ENCODE measurements at places on chromosomes 12 and 14.

DNA sequence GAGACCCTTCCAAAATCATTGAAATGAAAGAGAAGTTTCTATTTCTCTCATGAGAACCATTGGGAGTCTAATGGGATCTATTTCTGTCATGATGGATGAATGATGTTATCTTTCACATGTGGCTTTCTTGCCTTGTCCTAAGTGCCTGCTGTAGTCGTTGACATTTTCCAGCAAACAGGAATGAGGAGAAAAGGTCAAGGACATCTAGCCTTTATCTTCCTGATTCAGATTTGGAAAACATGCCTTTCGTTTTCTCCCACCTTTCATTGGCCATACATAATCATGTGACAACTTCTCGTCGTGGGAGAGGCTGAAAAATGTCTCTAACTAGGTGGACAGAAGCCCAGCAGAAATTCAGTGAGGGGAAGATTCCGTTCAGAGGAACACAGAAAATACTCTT, 94.5 kb downstream of the PCNX1 start:
- no peak for DNase-seq

DNA sequence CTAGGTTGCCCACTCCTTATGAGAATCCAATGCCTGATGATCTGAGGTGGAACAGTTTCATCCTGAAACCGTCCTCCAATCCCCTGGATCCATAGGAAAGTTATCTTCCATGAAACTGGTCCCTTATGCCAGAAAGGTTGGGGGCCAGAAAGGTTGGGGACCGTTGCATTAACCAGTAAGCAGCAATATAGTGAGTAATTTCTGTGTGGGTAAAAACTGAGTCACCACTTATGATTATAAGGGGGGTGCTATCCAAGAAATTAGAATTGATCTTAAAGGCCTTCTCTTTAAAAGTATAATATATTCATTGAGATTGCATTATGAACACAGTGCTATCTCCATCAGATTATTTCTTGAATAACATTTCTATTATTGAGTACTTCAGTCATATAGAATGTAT, 97.2 kb downstream of the PCNX1 start:
- DNase-seq = no peak

- DNase-seq = no peak
Measured at GRCh38 chr12:86264451-86265328, 8.5 kb upstream of the MGAT4C start.

DNA sequence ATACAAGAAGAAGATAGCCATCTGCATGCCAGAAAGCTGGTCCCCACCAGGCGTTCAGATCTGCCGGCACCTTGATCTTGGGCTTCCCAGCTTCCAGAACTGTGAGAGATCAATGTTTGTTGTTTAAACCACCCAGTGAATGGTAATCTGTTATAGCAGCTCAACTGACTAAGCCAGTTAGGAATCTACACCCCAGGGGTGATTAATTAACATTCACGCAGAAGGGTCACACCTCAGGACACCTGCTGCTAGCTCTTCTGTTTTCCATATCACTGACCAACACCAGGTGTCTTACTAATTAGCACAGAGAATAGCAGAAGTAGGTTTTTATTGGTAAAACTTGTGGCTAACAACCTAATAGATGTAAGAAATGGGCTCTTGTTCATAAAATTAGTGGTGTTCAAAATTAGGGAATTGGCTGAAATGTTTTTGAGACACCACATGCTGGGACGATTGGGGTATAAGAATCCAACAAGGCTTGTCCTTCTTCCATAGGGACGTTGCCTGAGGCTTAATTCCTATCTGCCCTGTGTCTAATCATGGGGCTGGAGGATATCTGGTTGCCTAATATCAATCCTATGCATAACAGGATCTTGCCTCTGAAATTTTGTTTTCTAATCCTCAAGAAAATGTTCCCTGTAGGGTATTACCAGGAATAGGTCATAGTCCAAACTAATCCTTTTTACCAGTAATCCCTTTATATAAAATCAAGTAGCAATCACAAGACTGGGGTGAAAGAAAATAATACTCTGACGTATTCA, 42.0 kb upstream of the CHST11 start:
- no peak for DNase-seq

GRCh38 chr12:21823581-21823980, 49.1 kb upstream of the KCNJ8 start:
- DNase-seq = no peak

GRCh38 chr12:52914576-52915121, 9.8 kb upstream of the KRT8 start:
- no peak for DNase-seq

DNA sequence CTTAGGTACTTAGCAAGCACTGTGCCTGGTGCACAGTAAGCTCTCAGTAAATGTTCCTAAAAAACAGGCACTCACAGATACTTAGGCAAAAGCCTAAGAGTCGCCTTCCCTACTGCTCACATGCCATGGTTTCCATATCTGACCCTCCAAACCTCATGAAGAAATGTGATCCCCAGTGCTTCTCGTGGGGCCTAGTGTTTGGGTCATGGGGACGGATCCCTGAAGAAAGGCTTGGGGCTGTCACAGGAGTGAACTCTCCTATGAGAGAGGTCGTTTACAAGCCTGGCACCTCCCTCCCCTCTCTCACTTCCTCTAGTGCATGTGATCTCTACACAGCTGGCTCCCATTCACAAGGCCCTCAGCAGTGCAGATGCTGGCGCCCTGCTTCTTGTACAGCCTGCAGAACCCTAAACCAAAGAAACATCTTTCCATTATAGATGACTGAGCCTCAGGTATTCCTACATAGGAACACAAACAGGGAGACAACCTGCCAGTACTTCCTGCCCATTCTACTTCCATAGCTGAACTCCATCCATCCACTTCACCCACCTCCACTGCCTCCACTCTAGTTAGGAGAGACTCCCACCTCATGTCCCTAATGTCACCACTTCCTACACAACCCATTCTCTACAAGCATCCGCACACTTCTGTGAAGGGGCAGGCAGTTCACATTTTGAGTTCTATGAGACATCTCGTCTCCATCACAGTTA, 2.9 kb downstream of the SLC15A4 start:
- no peak for DNase-seq

- peak; percentile 54 for DNase-seq
Measured at GRCh38 chr12:10140001-10140400, 10.0 kb upstream of the CLEC7A start.

- no peak for DNase-seq
Measured at GRCh38 chr14:65966188-65966587, 520.0 kb upstream of the CCDC196 start.

DNA sequence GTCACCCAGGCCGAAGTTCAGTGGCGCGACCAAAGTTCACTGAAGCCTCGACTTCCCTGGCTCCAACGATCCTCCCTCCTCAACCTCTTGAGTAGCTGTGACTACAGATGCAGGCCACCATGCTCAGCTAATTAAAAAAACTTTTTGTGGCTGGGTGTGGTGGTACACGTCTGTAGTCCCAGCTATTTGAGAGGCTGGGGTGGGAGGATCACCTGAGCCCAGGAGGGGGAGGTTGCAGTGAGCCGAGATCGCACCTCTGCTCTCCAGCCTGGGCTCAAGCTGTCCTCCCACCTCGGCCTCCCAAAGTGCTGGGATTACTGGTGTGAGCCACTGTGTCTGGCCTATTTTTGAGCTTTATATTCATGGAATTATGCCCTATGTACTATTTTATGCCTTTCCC, 18.1 kb upstream of the RAD52 start:
- DNase-seq = no peak

DNA sequence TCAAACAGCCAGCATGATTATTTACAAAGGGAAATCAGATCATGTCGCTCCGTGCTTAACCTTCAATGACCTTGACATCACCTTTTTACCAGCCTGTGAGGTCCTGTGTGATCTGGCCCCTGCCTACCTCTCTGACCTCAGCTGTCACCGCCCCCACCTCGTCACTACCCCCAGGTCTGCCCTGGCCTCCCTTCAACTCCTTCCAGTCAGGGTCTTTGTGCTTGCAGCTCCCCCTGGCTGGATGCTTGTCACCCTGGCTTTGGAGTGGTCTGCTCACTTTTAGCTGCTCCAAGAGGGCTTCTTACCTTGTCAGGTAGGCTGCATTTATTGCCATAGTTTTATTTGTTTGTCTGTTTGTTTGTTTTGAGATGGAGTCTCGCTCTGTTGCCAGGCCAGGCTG, 8.2 kb upstream of the MAX start:
- no peak for DNase-seq

DNA sequence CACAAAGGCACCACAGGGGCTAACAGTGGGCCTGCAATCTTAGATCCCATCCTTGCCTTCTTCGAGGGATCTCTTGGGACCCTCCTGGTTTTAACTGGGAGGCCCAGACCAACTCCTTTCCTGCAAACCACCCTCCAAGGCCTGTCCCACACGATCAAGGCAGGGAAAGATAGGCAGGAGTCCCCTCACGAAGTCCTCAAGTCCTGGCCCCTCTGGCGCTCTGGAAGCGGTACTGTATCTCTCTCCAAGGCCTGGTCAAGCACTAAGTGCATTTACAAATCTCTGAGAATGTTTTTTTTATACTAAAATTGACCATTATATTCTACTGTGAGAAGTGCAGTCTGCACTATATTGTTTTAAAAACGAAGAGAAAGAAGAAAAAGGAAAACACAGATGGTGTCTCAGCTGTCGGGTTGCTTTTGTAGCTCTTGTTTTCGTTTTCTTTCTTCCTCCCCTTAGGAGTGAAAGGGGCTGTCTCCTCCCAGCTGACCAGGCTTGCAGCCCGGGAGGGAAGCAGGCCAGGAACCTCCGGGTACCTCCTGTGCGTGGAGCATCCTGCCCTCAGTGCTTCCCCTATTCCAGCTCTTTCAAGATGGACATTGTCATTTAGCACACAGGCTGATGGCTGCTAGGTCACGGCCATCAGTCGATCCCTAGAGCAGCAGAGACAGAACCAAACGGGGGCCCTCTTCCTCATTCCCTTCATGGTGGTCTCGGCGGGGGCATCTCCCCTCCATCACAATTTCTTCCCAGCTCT, 56.7 kb downstream of the FAM222A start:
- DNase-seq = no peak

DNA sequence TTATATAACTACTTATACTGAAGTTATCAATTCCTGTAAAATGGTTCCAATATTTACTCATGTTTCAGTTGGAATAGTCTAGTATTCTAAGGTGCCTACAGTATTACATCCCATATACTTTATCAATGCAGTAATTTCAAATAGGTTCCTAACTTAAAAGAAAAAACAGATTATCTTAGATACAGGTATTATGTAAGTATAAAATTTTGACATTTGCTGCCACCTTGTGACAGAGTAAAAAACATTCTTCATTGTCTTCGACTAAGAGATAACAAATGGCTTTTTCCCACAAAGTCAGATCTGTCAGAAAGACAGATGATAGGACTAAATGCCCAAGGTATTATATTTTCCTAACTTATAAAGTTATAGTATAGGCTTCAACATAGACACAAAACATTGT, 78.7 kb downstream of the TXNDC16 start:
- DNase-seq = no peak

DNA sequence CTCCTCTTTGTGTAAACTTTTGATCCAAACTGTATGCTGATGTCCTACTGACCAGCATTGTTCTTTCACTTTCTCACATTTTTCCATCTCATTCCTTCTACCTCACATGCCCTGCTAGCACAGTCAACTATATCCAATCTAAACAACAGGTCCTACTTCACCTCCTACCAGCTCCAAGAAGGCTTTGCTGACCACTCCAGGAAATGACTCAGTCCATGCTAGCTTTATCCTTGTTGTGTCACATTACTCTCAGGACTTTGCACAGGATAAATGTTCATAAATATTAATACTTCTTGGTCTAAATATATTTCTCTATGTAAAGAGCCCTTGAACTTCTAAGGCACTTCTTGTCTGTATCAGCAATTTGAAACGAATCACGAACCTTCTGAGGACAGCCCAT, 64.9 kb upstream of the PCED1B start:
- no peak for DNase-seq

GRCh38 chr12:126554625-126555024, 1489.4 kb downstream of the AACS start:
- DNase-seq = no peak

- no peak for DNase-seq
Measured at GRCh38 chr12:106918746-106919145, 37.0 kb upstream of the TMEM263 start.

DNA sequence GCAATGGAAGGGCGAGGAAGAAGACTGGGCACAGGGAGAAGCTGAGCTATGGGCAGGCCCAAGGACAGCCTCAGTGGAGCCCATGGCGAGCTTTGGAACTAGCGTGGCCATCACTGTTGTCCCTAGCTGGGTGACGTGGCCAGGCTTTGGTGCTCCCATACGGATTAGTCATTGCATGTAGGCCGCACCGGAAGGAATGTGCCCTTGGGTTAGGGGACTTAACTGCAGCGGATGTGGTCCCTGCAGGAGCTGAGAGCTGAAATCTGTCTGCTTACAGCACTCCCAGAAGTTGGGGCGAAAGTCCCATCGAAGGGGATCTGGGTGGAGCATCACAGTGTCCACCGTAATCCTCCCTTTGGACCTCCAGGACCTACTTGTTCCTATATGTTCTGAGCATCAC, 133.7 kb downstream of the PAPOLA start:
- DNase-seq = peak; percentile 3

- DNase-seq = no peak
Measured at GRCh38 chr14:99137913-99138571, 134.0 kb downstream of the BCL11B start.

GRCh38 chr12:122139266-122139665, 34.8 kb downstream of the IL31 start:
- DNase-seq = no peak

GRCh38 chr14:70821584-70822529, 12.5 kb upstream of the MAP3K9 start:
- DNase-seq = peak; percentile 60

GRCh38 chr12:58794859-58795258, 125.4 kb downstream of the LRIG3 start:
- no peak for DNase-seq

DNA sequence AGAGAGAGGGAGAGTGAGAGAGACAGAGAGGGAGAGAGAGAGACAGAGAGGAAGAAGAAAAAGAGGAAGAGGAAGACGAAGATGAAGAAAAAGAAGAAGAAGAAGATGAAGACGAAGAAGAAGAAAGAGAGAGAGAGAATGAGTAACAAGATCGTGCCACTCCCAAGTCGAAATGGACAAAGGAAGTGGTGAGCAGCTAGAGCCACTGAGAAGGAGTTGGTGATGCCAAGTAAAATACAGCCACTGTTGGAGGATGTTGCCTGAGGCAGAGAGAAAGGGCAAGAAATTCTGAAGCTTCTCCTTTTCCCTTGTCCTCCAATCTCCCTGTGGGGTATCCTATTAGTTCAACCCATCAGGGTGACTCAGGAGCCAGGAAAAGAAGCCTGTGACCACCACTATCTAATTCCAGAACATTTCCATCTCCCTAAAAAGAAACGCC, 12.5 kb upstream of the ANAPC5 start:
- no peak for DNase-seq

- no peak for DNase-seq
Measured at GRCh38 chr14:30355431-30355913, 203.5 kb upstream of the G2E3 start.

GRCh38 chr14:33964599-33965317, 13.9 kb upstream of the EGLN3 start:
- no peak for DNase-seq

- no peak for DNase-seq
Measured at GRCh38 chr14:82872494-82872893, 1338.8 kb upstream of the SEL1L start.

Data from activated CD4-positive, alpha-beta memory T cell treated with anti-CD3 and anti-CD28 coated beads, Interleukin-2, amount 10 ng/mL, durations not matched to agents 7 days and 5 days (primary cell).